ENCODE measurements at places on chromosomes 11 and 22. TPM values are rescaled to one million over a fixed set of nuclear protein-coding genes. Genes with fewer than 3 reads are reported as not detected.

DNA sequence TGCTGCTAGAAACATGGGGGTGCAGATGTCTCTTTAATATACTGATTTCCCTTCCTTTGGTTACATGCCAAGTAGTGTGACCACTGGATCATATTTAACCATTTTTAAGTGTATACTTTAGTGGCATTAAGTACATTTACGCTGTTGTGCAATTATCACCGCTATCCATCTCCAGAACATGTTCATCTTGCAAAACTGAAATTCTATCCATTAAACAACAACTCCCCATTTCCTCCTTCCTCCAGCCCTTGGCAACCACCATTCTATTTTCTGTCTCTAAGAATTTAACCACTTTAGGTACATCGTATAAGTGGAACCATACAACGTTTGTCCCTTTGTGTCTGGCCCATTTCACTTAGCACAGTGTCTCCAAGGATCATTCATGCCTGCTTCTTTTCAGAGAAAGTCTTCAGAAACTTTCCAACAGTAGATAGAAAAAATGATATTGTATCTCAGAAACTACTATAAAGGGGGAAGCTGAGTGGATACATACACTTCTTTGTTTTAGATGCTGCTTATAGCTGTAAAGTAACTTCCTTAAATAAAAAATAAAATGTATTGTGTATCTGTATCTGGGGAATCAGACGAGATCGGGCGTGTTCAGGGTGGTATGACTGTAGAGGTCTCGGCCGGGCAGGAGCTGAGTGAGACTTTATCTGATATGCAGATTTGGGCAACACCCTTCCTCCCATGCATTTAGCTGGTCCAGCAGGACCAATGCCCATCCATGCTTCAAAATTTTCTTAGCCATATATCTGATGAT lies 44.6 kb upstream of the ZBED5 start:
- no peak for DNase-seq

- DNase-seq: no peak
Measured at GRCh38 chr11:45933846-45934579, 11.6 kb downstream of the LARGE2 start.

DNA sequence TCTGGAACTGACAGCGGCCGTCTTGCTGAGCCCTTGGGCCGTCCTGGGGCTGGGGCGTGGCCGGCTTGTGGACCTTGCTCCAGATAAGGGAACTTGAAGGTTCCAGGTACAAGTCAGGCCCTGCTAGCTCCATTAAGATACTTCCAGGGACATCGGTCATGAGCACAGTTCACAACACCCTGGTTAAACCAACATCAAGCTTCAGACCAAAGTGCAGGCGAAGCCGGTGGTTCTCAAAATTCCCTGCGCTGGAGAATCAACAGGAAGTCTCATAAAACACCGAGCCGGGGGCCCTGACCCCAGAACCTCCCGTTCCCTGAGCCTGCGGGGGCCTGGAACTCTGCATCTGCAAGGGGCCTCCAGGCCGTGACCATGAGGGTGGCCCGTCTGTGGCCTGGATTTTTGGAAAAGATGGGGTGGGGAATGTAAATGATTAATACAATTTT lies 1043.8 kb downstream of the BRD1 start:
- peak; percentile 49 for DNase-seq

DNA sequence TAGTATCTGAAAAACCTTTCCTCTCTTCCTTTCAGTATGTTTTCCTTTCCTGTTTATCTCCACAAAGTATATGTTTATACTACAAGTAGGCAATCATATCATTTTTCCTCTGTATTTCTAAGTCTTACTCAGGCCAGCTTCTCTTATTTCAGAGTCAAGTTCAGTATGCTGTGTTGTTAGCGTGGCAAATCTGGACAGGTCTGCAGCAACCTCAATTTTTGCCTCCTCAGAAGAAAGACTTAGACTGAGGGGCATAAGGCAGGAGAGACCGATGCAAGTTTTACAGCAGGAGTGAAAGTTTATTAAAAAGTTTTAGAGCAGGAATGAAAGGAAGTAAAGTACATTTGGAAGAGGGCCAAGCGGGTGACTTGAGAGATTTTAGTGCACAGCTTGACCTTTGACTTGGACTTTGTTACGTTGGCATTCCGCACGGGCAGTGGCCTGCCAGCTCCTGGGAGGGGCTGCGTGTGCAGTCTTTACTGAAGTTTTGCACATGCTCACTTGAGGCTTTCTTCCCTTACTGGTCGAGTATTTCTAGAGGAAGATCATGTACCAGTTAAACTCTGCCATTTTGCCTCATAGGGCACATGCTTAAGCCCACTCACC lies 343.2 kb downstream of the NTM start:
- no peak for DNase-seq

DNA sequence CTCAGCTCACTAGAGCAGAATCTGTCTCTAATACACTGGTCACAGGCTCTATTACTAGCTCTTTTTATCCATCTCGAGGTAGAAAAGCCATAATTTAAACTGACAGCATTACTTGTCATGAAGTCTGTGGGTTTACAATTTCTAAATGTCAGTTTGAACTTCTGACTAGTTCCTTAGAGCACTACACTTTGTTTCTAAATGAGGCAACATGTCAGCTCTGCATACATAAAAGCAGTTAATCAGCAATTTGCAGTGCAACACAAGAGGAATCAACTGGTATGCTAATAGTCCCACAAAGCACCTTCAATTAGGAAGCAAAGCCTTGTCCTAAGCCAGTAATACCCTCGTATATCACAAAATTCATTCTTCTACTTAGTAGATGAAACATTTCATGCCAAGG lies 321.3 kb downstream of the TTC28 start:
- DNase-seq: no peak

GRCh38 chr11:115193914-115194801 lies 310.1 kb downstream of the CADM1 start:
- no peak for DNase-seq

DNA sequence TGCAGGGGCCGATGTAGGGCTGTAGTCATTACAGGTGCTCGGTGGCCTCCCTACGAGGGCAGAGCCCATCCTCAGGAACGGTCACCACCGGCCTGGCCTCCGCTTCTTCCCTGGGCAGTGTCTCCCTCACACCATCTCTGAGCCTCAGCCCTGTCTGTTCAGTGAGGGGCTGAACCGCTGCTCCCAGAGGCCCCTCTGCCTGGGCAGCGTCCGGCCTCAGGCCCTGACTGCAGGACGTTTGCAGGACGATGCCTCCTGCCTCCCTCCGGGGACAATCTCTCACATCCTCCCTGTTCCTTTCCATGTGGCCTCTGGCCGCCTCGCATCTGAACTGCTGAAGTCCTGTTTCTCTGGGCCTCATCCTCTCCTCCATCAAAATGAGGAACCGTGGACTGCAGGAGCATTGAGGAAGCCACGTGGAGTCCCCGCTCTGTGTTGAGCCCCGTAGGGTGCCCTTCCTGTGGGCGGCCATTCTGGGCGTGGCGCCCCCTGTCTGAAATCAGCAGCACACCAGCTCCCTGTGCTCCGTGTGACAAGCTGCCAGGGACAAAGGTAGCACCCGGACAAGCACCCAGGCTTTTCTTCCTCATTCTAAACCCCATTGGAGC lies 933.5 kb downstream of the BRD1 start:
- DNase-seq: no peak

GRCh38 chr11:111460856-111461255 lies 51.3 kb downstream of the BTG4 start:
- DNase-seq: no peak

DNA sequence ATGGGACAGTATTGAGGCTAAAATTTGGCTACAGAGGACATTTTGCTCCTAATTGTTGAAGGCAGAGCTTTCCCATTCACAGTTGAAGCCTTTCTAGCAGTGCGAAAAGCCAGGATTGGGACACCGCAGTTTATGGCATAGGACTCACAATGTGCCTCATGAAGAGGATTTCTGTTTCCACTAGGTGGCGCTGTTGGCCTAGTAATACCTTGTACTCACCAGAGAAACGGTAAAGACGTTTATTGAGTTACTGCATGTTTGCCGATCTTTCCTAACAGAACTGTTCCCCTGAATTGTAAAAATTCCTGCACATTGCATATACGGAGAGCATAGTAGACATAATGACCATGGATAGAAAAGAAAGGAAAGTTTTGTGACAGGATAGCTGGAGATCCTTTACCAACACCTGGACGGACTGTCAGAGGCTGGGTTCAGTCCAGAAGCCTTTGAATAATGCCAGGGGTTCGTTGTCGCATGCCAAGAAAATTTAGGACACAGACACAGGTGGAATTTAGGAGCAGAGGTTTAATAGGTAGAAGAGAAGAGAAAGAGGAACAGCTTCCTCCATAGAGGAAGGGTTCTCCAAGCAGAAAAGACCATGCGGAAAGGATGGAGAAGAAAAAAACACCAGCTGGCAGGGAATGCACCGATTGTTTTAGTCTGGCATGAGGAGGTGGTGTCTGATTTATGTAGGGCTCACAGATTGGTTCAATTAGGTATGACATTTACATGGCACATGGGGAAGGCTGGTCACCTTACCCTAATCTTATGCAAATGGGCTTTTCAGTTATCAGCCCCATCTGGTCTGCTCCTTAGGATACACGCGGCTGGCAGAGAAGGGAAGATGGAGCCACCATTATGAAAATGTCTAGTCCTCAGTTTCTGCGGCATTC lies 10.8 kb upstream of the OR51D1 start:
- DNase-seq: no peak

DNA sequence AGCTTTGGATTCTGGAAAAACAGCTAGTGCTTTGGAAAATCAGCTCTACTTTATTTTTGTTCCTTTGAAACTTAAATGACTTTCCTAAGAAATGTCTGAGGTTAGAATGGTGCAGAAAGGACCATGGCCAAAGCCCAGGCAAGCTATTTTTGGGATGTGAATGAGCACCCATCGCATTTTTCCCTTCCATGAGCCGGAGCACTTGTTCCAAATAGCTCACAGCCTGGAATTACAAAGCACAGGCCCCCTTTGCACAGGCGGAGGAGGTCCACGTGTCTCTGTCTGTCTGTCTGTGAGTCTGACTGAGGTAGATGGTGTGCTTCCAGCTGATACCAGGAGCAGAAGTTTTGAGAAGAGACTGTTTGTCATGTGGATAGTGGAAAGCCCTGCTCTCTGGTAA lies 50.7 kb downstream of the MICAL2 start:
- no peak for DNase-seq

DNA sequence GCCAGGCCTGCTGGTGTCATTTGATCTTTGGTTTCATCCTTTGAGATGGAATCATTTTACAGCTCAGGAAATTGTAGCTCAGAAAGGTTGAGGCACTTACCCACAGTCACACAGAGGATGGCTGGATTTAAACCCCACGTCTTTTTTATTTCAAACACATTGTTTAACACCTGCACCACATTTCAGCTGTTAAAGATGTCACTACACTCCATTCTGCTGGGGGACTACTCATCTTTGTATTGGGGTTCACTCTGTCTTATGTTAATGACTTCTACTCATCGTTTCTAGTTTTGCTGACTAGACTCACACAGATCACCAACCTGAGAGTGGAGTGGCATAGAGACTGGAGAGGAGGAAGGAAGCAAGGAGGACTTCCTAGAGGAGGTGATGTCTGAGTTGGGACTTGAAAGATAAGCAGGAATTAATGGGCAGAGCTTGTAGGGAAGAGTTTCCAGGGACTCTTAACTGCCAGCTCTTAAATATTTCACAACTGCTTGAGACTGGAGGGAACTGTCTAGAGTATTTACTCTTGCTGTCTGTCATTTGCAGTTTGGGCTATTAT lies 80.0 kb downstream of the TP53I11 start:
- no peak for DNase-seq

GRCh38 chr11:33269822-33270221 lies 12.6 kb downstream of the HIPK3 start:
- DNase-seq: no peak

DNA sequence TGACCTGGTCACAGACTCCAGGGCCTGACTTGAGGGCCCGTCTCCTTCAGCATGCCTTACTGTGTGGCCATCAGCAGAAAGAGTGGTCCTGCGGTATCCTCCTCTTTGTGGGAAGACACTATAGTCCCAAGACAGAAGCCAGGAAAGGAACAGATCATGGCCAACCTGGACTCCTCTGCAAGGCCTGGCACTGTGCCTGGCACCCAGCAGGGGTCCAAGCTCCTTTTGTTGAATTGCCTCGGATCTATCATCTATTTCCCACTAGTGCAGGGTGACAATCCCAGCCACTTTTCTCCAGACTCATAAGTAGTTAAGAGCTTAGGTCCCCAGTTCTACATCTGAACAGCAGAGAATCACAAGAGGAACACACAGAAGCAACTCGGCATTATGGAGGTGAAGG lies 27.0 kb downstream of the DSCAML1 start:
- no peak for DNase-seq

- no peak for DNase-seq
Measured at GRCh38 chr11:68367252-68367651, 54.9 kb downstream of the LRP5 start.

DNA sequence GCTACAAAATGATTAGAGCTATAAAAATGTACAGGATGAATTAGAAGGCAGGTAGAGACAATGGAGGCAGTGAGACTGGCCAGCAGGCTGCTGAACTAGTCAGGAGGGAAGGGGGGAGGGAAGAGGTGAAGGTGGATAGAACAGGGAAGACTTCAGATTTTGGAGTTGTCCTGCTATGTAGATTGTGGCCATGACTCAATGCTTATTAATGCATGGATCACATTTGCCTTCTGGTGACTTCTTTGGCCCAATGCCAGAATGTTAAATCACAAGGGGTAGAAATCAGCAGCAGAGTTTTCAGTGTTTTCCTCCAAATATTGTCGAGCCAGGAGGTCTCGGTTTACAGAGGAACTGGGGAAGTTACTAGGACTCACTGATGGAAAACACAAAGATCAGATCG lies 346.6 kb downstream of the AASDHPPT start:
- no peak for DNase-seq

DNA sequence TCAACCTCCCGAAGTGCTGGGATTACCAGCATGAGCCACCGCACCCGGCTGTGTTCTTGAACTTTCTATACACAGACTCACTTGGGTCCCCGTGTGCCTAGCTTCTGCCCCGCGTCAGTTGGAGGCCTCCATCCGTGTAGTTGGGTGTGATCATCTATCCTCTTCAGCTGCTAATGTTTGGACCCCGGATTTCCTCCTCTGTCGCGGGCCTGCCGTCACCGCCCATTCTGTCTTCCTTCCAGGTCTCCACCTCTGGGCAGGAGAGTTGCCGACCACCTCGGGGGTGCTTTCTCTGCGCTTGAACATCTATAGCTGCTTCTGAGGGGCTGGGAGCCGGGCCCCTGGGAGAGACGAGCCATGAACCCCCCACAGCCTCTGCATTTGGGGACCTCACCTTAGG lies 5.5 kb downstream of the CDC42EP1 start:
- DNase-seq: no peak

GRCh38 chr22:39481054-39481453 lies 21.0 kb upstream of the MIEF1 start:
- no peak for DNase-seq

DNA sequence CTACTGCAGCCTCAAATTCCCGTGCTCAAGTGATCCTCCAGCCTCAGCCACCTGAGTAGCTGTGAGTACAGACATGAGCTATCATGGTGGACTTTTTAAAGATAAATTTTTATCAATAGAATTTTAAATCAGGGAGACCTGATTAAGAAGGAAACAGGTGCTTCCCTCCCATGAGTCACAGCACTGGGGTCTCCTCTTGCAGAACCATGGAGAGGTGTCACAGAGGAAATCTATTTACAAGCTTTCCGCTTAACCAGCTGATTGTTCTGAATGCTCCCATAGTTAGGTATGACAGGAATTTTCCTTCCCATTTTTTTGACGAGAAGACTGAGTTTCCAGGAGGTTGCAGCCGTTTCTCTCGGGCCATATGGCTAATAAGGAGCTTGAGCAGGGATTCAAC lies 516.1 kb downstream of the MIAT start:
- DNase-seq: no peak

Gene ANO1
- total RNA-seq: 18.4 TPM

Gene KRTAP5-8
- not detected for total RNA-seq

Gene SLC6A5
- total RNA-seq: not detected

Gene MAPK12
- 32.5 TPM for total RNA-seq

Gene DCHS1
- 9.2 TPM for total RNA-seq

Gene INPP5J
- 13.8 TPM for total RNA-seq

Gene RIMBP3B
- total RNA-seq: 0.08 TPM

Gene P2RX3
- total RNA-seq: 0.48 TPM

Gene CD3E
- 0.48 TPM for total RNA-seq

Measured in cardiac septum (tissue), 1 donor.